CD4-positive, alpha-beta T cell treated with Interleukin-2 at 100 ng/mL for 4 hours (primary cell): ENCODE measurements at places on chromosomes 1 and 21.
A peak's percentile ranks its signal among the peaks of the same experiment; 100 is the strongest.

DNA sequence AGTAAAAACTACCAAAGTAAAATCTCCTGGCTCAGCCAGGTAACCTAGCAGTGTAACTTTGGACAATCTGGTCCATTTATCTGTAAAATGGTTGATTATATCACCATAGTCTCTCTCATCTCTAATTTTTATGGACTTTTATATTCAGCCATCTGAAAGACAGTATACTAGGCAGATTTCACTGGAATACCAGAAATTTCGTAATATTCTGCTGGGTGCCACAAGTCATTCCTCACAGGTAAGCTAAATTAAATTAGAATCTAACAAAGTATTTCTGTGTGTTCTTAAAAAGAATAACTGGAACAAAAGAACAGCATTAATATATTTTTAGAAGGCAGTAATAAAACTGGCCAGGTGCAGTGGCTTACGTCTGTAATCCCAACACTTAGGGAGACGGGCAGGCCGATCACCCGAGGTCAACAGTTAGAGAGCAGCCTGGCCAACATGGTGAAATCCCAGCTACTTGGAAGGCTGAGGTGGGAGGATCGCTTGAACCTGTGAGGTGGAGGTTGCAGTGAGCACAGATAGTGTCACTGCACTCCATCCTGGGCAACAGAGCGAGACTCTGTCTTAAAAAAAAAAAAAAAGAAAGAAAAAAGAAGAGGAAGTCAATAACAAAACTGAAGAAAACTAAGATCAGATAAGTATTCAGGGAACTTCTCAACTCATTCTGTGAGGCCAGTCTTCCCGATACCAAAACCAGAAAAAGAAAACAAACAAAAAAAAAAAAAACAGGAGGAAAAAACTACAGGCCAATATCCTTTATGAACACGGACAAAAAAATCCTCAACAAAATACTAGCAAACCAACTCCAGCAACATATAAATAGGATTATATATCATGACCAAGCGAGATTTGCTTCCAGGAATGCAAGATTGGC is 35.9 kb downstream of the PIK3R3 start:
- no peak for DNase-seq

DNA sequence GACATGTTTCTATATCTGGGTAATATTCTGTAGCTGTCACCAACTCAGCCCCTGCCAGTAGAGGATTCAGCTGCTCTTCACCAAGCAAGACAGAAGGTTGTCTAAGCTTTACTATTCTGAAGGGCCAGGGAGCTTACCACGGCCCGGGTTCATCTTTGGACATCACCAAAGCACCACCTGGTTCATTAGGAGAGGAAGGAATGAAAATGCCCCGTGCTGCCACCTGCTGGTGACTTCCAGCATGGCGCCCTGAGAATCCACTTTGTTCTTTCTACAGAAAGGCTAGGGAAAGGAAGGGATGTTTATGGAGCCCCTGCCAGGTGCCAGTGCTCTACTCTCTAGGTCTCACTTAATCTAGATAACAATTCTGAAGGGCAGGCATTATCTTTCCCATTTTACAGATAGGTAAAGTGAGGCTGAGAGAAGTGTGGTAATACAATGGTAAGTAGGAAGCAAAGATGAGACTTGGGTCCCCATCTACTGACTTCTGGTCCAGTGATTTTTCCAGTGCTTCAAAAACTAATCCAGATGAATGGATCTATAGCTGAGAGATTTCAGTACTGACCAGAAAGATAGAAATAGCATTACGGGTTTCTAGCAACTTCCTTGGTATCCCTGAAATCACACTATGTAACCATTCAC is 79.5 kb downstream of the BEND5 start:
- DNase-seq: peak; percentile 41

GRCh38 chr1:225815526-225816178 is 5.7 kb downstream of the EPHX1 start:
- no peak for DNase-seq

DNA sequence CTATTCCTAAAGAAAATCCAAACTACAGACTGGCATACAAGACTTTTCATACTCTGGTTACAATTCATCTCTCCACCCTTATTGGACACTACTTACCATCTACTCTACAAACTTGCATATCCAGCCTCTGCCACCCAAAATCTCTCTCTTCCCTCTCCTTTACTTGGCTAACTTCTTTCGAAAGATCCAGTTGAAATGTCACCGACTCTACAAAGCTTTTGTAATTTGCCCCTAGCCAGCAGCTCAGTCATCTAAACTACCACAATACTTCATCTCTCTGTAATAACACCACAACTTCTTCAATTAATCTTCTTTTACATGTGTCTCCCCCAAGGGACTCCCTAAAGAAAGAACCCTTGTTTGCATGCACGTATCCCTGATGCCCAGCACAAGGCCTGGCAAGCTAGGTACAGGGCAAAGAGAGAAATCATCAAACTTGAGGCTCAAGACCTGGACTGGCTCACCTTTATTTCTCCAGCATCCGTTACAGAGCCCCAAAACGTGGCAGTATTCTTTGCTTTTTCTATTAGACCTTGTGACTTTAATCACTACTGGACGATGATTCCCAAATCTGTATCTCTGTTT is 2.7 kb downstream of the ZBTB21 start:
- DNase-seq: no peak

- no peak for DNase-seq
Measured at GRCh38 chr1:7105269-7105668, 320.0 kb downstream of the CAMTA1 start.

DNA sequence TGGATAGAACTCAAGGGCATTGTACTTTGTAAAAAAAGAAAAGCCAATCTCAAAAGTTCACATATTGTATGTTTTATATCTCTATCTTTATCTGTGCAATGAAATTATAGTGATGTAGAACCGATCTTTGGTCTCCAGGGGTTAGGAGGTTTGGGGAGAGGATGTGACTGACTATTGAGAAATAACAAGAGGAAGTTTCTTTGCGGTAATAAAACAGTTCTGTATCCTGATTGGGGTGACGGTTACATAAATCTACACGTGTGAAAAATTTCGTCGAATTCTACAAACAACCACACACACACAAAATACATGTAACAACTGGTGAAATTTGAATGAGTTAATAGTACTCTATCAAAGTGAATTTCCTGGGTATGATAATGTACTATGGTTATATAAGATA is 10.6 kb upstream of the OR2T33 start:
- DNase-seq: no peak

- no peak for DNase-seq
Measured at GRCh38 chr1:11156441-11156840, 32.7 kb upstream of the ANGPTL7 start.
